ENCODE measurements at places on chromosomes 5 and 9.

GRCh38 chr9:135492886-135493669 is 7.4 kb upstream of the MRPS2 start:
- DNase-seq, result no peak

DNA sequence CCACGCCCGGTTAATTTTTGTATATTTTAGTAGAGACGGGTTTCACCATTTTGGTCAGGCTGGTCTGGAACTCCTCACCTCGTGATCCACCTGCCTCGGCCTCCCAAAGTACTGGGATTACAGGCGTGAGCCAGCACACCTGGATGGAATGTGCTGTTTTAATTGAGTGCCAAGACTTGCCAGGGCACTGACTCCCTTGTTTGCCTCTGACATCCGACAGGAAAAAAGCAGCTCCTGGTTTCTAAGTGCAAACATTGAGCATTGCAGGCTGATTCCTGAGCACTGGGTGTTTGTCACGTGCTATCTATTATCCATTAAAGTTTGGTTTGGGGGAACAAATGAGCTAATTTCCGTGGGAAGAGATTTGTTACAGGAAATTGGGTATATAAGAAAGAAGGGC is 70.6 kb upstream of the CKMT2 start:
- no peak for DNase-seq

GRCh38 chr9:9142001-9142400 is 1342.4 kb upstream of the DMAC1 start:
- no peak for DNase-seq

- no peak for DNase-seq
Observed at GRCh38 chr9:110104261-110104809, 103.6 kb downstream of the C9orf152 start.

- DNase-seq, result no peak
Observed at GRCh38 chr5:170419643-170420042, 30.5 kb upstream of the KCNMB1 start.

All from HS-5 (cell line).